ENCODE measurements at places on chromosomes 7 and 10.

DNA sequence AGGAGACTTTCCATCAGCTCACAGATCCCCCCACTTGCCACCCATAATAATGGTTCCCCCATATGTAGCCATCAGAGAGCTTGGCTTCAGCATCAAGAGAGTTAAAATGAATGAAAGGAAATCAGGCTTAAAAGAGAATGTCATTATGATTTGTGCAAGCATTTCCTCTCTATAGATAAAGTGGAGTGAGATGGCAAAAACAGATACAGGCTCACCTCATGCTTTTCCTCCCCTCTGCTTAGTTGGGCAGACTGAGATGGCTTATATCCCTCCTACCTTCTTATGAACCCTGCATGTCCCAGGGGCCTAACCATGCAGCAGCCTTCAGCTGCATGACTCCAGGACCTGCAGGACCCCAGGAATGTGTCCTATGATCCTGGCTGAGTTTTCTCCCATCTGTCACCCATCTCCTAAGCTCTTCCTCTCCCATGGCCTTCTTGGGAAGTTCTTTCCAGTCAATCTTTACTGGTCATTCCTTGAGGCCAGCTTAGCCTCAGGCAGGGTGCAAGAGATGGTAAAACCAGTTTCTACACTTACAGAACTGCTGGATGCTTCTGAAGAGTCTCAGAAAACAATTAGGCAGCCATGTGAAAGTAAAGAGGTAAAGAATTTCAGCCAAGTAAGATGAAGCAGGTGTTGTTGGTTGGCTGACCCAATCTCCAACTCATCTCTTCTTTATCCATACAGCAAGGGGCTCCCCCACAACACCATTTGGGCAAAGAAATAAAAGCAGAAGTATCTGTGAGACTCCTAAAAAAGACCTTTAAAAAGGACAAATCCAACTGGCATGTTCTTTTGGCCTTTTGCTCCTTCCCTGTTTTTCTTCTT, 159.7 kb downstream of the RTKN2 start:
- H3K4me1 ChIP-seq, result peaks cover 23% of the 10 kb centered on the region
- H3K36me3 ChIP-seq, result no peaks in the 10 kb centered on the region
- peak overlapping the region; percentile 38 for H3K27ac ChIP-seq

- no peak overlapping the region for H3K4me3 ChIP-seq
- no peak overlapping the region for H3K27ac ChIP-seq
- H3K36me3 ChIP-seq, result no peaks in the 10 kb centered on the region
- DNase-seq, result no peak
- H3K4me1 ChIP-seq, result peaks cover 6% of the 10 kb centered on the region
- no peaks in the 10 kb centered on the region for H3K27me3 ChIP-seq
Observed at GRCh38 chr7:111242141-111242755, 151.3 kb downstream of the LRRN3 start.

DNA sequence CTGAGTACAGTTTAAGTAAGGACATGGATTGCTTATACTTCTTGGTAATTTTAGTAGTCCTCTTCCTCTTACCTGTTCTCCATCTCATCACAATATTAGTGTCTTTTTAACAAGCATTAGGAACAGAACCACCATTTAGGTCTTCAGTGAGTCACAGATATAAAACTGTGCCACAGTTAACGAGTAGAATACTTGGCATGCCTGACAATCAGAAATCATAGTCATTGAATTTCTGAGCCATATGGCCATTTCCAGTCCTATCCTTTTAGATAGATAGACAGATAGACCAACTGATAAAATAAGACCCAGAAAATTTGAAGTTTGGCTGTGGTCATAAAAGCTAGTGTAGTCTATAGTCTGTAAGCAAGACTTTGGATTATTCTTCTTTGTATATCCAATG, 71.1 kb downstream of the GBF1 start:
- DNase-seq, result no peak
- no peaks in the 10 kb centered on the region for H3K27me3 ChIP-seq
- no peak overlapping the region for H3K27ac ChIP-seq

DNA sequence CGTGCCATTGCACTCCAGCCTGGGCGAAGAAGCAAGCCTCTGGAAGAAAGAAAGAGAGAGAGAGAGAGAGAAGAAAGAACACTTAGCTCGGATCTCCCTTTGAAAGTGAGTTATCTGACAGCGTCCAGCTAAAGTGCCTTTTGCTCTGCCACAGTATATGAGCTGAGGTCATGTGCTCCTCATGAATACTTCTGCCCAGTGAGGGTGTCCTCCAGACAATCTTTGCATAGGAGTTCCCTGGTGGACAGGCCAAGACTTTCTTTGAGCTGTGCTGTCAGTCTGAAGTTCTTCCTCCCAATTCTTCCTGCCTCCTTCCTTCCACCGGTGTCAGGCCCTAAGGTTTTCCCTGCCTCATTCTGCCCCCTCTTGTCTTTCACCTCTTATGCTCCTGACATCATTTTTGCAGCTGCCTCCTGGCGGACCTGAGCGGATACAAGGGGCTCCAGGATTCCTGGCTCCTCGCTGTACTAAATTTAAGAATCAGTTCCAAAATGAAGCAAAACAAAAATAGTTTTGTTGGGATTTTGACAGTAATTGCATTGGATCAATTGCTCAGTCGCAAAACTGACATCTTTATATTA, 31.9 kb downstream of the XRCC2 start:
- peaks cover 10% of the 10 kb centered on the region for H3K36me3 ChIP-seq
- no peak overlapping the region for H3K4me3 ChIP-seq
- no peaks in the 10 kb centered on the region for H3K4me1 ChIP-seq
- DNase-seq, result no peak
- no peak overlapping the region for H3K27ac ChIP-seq
- no peaks in the 10 kb centered on the region for H3K27me3 ChIP-seq

- no peaks in the 10 kb centered on the region for H3K36me3 ChIP-seq
- peak overlapping the region; percentile 84 for H3K4me3 ChIP-seq
- DNase-seq, result no peak
- H3K27me3 ChIP-seq, result no peaks in the 10 kb centered on the region
- H3K27ac ChIP-seq, result peak overlapping the region; percentile 56
- peaks cover 6% of the 10 kb centered on the region for H3K4me1 ChIP-seq
Observed at GRCh38 chr7:157612009-157612663, 275.3 kb downstream of the DNAJB6 start.

- no peaks in the 10 kb centered on the region for H3K4me1 ChIP-seq
- peaks cover 6% of the 10 kb centered on the region for H3K36me3 ChIP-seq
- DNase-seq, result no peak
- H3K27me3 ChIP-seq, result no peaks in the 10 kb centered on the region
Observed at GRCh38 chr10:105398202-105398601, 757.1 kb downstream of the SORCS3 start.

GRCh38 chr7:72446591-72447462, 34.7 kb upstream of the CALN1 start:
- H3K27me3 ChIP-seq, result peaks cover 24% of the 10 kb centered on the region
- no peak overlapping the region for H3K27ac ChIP-seq
- no peak for DNase-seq
- H3K36me3 ChIP-seq, result no peaks in the 10 kb centered on the region

DNA sequence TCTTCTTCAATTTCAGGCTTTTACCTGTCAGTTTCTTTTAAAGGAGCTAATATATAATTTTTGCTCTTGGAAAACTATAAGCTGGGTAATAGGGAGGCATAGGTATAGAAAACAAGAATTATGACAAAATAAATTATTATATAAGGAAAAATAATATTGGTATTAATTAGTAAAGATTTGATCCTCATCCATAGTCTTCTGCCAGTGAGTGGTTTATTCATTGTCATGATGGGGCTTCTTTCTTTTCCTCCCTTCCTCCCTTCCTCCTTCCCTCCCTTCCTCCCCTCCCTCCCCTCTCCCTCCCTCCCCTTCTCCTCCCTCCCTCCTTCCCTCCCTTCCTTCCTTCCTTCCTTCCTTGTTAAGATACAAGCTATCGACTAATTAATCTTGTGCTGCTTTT, 698.6 kb downstream of the SORCS3 start:
- no peaks in the 10 kb centered on the region for H3K36me3 ChIP-seq
- H3K27me3 ChIP-seq, result no peaks in the 10 kb centered on the region
- DNase-seq, result no peak
- H3K27ac ChIP-seq, result no peak overlapping the region
- no peak overlapping the region for H3K4me3 ChIP-seq
- no peaks in the 10 kb centered on the region for H3K4me1 ChIP-seq

DNA sequence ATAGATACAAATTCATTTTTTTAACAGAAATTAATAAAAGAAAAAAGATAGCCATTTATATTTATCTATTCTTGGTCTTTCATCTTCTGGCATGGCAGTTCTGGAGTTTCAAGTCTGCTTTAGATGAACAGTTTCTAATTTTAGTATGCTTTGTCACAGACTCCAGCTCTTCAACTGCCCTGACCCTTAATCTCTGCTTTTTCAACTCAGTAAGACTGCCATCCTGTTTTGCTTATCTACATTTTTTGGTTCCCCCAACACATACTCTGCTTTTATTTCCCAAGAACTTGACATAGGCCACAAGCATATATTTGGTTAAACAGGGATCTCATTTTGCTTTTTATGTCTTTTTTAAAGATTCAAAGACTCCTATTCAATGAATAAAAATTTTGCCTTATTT, 309.3 kb upstream of the KCND2 start:
- H3K4me1 ChIP-seq, result no peaks in the 10 kb centered on the region
- H3K36me3 ChIP-seq, result no peaks in the 10 kb centered on the region
- H3K27ac ChIP-seq, result no peak overlapping the region
- H3K4me3 ChIP-seq, result no peak overlapping the region
- DNase-seq, result no peak

- H3K36me3 ChIP-seq, result no peaks in the 10 kb centered on the region
- H3K4me1 ChIP-seq, result no peaks in the 10 kb centered on the region
- H3K27ac ChIP-seq, result no peak overlapping the region
Observed at GRCh38 chr10:91006752-91007346, 86.0 kb upstream of the ANKRD1 start.

GRCh38 chr10:7311218-7311849, 99.5 kb downstream of the SFMBT2 start:
- DNase-seq, result no peak
- no peaks in the 10 kb centered on the region for H3K27me3 ChIP-seq
- H3K4me3 ChIP-seq, result no peak overlapping the region
- peaks cover 21% of the 10 kb centered on the region for H3K36me3 ChIP-seq

DNA sequence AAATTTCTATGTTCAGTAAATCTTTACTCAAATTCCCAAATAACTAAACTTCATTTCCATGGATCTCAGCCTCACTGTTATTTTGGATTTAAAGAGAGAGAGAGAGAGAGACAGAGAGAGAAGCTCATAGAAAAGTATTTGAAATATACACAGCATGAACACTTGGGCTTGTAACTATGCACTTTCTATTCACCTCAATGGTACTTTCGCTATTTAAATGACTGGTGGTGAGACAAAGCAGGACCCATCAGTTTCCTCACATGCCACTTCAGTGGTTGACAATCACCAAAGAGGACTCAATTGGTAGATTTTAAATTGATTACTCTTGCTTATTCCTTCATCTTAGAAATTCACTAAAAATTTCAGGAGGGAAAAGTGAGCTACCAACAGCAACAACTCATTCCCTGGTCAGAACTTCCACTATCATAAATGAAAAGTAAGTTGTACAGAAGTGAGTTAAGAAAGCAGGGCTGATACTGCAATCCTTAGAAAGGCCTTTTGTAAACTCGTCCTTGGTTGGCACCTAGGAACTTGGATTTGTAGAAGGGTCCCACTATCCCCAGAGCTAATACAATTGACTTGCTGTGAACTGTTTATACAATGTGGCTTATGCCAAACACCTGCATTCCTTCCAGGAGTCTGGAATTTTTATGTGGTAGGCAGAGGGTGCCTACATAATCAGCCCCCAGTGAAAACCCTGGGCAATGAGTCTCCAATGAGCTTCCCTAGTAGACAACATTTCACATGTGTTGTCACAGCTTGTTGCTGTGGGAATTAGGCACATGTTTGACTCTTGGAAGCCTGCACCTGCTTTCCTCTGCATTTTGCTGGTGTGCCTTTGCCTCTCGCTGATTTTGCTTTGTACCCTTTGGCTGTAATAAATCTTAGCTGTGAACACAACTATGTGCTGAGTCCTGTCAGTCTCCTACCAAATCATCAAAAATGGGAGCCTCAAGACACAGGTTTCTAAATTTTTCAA, 10.8 kb downstream of the ERLIN1 start:
- no peaks in the 10 kb centered on the region for H3K27me3 ChIP-seq
- H3K4me3 ChIP-seq, result peak overlapping the region; percentile 76
- H3K36me3 ChIP-seq, result peaks cover 47% of the 10 kb centered on the region
- no peak for DNase-seq
- H3K27ac ChIP-seq, result peak overlapping the region; percentile 71
- peaks cover 27% of the 10 kb centered on the region for H3K4me1 ChIP-seq

GRCh38 chr10:12396093-12396492, 46.7 kb downstream of the CAMK1D start:
- no peak for DNase-seq
- no peaks in the 10 kb centered on the region for H3K36me3 ChIP-seq
- no peak overlapping the region for H3K4me3 ChIP-seq

DNA sequence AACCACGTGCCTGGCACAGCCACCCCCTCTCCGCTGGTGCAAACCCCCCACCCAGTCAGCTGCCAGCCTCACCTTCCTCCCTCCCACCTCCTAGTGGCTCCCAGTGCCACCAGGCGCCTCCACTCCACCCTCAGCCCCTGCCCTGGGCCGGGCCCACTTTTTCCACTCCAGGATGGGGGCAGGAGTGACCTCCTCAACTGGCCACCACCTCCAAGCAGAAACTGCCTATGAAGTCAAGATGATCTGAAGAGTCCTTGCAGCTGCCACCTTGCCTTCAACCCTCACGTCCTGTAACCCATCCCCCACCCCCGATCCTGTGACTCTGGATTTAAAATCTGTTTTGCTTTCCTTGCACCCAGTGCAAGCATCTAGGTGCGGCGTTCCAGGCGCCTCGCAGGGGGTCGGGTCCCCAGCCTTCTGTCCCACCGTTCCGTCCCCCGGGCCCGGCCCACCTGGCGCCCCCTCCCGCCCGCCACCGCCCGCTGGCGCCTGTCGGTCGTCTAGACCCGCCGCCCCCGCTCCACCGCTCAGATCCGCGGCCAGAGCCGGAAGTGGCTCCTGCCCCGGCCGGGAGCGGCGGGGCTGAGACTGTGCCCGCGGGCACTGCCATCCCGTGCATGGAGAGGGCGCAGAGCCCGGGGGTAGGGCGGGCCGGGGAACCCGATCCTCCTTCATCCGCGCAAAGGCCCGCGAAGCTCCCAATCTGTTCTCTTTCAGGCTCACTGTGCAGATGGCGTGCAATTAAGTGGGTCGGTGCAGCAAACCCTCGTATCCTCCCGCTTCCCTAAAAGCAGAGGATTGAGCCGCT, 51.2 kb upstream of the GTF2I start:
- H3K36me3 ChIP-seq, result no peaks in the 10 kb centered on the region
- H3K4me1 ChIP-seq, result peaks cover 6% of the 10 kb centered on the region
- peak overlapping the region; percentile 45 for H3K4me3 ChIP-seq
- DNase-seq, result no peak
- H3K27me3 ChIP-seq, result peaks cover 7% of the 10 kb centered on the region

DNA sequence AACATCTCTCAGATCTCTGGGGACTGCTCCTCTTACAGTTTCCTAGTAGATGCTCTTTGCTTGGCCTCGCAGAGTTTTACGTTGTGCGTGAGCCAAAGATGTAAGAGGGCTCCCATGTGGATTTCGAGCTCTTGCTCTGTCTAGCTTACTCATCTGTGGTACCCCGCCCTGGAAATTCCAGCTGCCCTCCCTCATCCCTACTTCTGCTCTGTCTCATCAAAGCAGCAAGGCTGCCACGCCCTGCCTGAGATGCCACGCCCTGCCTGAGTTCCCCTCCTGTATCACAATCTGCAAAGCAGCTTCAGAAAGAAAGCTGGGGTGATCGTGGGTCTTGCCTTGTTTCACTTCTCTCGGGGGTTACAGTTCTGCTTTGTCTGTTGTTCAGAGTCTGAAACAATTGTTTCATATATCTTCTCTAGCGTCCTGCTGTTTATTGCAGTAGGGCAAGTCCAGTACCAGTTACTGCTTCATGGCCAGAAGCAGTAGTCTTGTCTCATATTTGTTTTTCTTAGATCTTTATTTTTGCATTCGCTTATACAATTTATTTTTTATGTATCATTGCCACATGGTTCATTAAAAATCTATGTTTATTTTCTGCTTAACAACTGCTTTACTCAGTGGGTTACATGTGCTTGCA, 36.1 kb upstream of the CCNY start:
- no peak overlapping the region for H3K4me3 ChIP-seq
- H3K4me1 ChIP-seq, result no peaks in the 10 kb centered on the region
- peaks cover 44% of the 10 kb centered on the region for H3K27me3 ChIP-seq
